ENCODE measurements at places on chromosomes 1 and 21.

GRCh38 chr1:230084408-230085177 is 17.6 kb downstream of the GALNT2 start:
- DNase-seq: no peak

- peak; percentile 23 for DNase-seq
Measured at GRCh38 chr1:176656257-176656995, 193.5 kb downstream of the PAPPA2 start.

- no peak for DNase-seq
Measured at GRCh38 chr1:116256286-116256649, 116.8 kb upstream of the ATP1A1 start.

- DNase-seq: no peak
Measured at GRCh38 chr21:42815217-42815616, 64.1 kb downstream of the WDR4 start.

Data from lung microvascular endothelial cell (primary cell).